Hypothalamus (tissue), 51 donors: ENCODE measurements at places on chromosomes 16 and 17.
A peak's percentile ranks its signal among the peaks of the same experiment; 100 is the strongest.

DNA sequence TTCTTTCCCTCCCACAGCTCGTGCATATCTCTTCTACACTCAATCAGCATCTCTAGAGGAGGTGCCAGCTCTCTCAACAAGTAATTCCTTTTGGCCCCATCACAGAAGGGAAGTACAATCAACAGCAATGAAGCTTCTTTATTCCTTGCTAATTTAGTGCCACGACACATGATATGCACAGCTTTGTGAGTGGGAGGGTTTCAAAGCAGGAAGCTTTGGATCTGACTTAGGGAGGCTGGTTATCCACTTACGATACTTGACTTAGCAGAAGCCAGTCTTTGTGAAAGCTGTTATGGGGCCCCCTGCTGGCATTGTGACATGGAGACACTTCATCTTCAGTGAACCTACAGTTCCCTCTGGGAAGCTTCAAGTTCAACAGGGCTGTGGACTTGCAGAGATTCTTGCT, 81.0 kb downstream of the TMEM100 start:
- DNase-seq, result no peak

DNA sequence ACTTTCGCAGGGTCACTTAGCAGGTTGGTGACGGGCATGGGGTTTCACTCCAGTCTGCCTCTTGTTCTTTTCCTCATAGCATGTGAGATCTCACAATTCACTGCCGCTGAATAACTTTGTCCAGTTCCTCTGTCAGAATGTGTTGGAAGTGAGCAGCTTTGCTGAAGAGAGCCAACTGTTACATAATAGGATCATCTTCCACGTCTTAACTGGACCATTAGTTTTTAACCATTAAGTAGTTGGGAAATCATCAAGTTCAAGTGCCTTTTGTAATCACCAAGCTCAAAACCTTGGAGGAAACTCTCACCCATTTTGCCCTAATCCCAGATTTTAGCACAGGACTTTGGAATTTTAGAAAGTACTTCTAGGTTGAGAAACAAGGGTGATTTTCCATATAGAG, 290.6 kb downstream of the WWOX start:
- DNase-seq, result no peak

DNA sequence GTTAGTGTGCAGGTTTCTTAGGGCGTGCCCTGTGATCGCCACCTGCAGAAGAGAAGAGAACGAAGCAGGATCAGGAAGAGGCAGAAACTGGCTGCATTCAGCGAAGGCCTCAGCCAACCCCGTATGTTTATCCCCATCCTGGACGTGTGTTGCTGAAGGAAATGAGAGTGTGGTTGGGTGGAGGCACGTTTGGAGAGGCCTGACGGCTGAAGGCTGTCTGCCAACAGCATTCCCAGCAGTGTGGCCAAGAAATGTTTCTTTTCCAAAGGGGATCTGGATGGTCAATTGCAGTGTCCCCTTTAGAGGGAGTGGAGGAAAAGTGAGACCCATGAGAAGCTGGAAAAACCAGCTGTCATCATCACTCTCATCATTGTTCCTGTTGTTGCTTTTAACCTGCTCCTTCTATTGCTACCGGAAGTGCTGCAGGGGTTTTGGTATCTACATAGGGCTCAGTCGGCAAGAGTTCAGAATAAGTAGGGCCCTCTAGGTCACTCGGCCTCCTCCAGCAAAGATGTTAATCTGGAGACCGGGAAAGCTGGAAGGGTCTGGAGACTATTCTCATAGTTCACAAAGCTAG, 46.5 kb upstream of the SLC47A1 start:
- no peak for DNase-seq

GRCh38 chr16:528111-529011, 849 bp downstream of the CAPN15 start:
- DNase-seq, result no peak

DNA sequence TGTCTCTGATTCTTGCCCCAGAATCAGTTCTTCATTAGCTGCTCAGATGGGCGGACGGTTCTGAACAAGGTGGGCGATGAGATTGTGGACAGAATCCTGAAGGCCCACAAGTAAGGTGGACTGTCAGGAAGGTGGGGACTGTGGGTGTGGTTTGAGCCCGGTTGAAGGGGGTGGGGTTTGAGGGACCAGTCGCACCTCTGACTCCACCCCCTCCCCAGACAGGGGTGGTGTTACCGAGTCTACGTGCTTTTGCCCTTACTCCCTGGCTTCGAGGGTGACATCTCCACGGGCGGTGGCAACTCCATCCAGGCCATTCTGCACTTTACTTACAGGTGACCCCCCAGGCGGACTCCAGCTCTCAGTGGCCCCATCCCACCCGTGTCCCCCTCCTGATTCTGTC, 11.3 kb downstream of the PLD2 start:
- DNase-seq, result no peak

GRCh38 chr16:86502856-86503748, 7.2 kb upstream of the FOXF1 start:
- no peak for DNase-seq

DNA sequence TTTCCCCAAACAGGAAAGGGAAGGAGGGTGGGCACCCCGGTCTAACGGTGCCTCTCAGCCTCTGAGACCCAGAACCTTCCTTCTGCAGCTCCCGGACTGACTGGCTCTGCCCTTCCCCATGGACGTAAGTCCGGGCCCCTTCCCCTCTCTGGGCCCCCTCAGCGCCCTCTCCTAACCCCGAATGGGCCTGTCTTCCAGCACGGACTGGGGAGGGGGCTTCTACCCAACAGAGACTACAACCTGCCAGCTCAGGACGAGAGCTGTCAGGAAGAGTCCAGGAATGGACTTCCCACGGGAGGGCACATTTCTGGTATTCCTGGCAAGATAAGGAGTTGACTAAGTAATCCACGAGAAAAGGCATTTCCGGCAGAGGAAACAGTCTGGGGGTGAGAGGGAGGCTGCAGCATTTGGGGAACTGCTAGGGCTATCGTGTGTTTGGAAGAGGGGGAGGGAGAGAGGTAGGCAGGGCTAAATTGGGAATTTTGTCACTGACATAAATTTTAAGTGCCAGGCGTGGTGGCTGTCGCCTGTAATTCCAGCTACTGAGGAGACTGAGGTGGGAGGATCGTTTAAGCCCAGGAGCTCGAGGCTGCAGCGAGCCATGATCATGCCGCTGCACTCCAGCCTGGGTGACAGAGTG, 12.1 kb upstream of the ALDOA start:
- no peak for DNase-seq

DNA sequence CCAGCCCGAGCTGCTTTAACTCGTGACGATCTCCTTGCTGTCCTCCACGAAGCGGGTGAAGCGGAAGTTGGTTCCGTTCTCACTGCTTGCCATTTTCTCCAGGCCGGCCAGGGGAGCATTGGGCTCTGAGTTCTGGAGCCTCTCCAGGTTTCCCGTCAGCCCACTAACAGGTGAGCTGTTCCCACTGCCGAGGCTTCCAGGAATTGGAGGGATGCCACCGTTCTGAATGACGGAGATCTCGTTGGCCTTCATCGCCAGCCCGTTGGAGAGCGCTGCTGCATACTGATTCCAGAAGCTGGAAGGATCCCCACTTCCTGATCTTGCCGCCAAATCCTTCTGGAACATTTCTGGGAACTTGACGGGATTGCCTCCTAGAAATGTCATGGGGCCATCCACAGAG, 14.0 kb downstream of the SALL1 start:
- peak; percentile 58 for DNase-seq

DNA sequence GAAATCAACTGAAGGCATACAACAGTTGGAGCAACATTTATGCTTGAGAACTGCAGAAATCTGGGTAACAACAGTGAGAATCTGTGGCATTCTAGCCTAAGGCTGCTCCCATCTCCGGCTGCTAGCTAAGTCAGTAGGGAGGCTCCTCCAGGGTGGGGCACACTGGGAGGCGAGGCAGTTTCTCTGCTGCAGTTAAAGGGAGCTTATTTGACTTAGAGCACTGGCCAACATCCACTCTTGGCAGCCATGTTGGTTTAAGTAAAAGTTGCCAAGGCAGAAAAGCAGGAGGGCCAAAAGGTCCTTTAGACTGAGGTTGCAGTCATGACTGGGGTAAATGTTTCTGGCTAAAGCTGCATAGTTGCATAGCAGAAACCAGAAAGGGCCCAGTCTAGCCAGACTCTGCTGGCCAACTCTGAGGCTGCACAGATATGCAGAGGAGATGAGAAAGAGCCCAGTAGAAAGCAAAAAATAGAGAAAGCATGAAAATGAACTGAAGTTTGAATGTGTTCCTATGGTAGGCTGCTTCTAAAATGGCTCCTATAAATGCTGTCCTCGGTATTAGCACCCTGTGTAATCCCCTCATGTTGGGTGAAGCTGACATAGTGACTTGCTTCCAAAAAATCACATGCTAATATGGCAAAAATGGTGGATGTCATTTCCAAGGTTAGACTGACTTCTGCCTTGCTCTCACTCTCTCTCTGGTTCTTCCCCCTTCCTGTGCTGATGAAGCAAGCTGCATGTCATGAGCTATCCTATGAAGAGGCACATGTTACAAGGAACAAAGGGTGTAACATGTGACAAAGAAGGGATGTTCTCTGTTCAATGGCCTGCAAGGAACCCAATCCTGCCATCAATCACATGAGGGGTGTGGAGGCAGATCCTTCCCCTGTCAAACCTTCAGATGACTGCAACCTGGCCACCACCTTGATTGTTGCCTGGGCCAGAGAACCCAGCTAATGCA, 3.7 kb upstream of the C16orf78 start:
- no peak for DNase-seq

DNA sequence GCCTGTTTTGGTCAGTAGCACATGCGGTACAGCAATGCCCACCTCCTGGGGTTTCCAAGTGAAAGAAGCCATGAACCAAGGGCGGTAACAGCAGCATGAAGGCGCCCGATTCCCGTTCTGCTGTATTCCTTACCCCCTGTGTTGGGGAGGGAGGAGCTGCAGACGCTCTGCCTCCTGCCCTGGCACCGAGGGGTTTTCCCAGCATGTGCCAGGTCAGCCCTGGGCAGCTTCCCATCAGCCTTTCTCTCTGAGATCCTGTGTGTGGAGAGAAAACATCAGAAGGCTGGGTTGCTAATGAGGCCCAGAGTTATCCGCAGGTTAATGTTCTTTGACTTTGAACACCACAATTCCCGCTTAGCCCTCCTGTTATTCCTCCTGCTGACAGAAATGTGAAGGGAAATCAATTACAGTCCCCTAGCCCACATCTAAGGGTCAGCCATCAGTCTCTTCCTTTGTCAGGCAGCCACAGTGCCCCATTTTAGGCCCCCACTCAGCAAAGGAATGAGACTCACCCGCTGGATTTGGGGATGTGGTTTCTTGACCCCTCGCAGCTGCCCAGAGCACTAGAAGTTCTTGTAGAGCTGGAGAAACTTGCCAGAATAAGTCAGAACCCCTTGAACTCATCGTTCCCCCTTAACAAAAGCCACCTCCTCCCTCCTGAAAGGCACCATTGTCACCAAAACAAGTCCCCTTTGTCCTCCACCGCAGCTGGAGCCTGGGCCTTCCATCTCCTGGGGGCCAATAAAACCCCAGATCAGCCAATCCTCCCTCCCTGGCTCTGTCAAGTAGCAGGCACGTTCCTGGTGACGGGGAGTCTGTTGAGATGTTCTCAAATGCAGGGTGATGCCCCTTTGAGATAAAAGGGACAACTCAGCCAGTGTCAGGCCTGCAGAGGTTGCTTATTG, 168.5 kb downstream of the KATNIP start:
- peak; percentile 92 for DNase-seq

DNA sequence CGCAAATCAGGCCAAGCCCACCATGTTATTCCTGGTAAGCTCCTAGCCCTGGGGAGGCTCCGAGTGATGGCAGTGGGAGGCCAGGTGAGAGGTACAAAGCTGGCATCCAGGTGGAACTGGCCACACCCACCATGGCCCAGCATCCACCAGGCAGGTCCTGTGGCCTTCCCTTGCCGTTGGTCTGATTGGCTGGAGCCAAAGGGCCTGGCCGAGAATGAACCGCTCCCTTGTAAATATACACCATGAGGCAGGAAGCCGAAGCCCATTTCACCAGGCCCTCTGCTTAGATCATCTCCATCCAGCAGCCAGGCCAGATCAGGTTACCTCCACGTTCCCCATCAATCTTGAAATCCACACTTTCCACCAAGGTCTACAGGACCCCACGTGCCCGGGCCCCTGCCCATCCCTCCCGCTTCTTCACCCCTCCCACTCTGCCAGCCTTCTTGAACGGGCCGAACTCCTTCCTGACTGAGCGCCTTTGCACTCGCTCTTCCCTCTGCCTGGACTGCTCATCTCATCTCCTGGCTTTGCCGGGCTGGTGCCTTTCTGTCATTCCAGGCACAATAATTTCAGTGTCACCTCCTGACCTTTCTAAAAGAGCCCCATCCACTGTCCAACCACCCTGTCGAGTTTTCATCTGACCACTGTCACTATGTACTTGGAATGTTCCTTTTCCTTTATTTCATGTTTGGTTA, 5.8 kb downstream of the SOCS1 start:
- DNase-seq, result no peak

DNA sequence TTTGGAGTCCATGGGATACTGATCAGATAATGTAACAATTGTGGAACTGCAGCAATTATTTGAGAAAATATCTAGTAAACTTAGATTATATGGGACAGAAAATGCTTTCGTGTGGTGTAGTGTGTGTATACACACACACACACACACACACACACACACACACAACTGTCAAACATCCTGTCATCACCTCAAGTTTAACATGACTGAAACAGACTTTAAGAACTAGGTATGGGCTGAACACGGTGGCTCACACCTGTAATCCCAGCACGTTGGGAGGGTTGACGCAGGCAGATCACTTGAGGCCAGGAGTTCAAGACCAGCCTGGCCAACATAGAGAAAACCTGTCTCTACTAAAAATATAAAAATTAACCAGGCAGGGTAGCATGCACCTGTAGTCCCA, 544 bp upstream of the EVI2A start:
- DNase-seq, result no peak

DNA sequence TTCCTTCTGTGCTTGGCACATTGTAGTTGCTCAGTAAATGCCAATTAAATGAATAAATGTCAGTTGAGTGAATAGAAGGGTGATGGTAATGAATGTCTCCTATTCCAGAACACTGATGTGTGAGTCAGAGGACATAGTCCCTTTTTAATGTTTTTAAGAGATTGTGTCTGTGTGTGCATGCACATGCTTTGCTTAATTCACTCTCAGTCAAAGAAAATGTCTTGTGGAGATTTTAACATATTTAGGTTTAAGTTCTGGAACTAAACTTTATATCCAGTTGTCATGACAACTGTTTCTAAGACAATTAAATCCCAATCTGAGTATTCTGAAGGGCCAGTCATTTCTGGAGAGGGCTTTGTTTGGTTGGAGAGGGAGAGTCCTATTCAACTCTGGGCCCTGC, 255.3 kb upstream of the CDH11 start:
- no peak for DNase-seq

GRCh38 chr16:27321013-27321915, 7.5 kb downstream of the IL4R start:
- DNase-seq, result no peak

GRCh38 chr16:88782454-88783390, 2.3 kb downstream of the PIEZO1 start:
- DNase-seq, result peak; percentile 50

GRCh38 chr17:29504711-29505110, 62.1 kb downstream of the ABHD15 start:
- no peak for DNase-seq

- DNase-seq, result no peak
Measured at GRCh38 chr16:81499576-81500380, 55.2 kb downstream of the CMIP start.
